Inflammatory macrophage treated with lipopolysaccharide for 4 hours (primary cell): ENCODE measurements at places on chromosomes 2 and 18.

- no peak for DNase-seq
Measured at GRCh38 chr2:236772220-236772837, 202.7 kb downstream of the ACKR3 start.

DNA sequence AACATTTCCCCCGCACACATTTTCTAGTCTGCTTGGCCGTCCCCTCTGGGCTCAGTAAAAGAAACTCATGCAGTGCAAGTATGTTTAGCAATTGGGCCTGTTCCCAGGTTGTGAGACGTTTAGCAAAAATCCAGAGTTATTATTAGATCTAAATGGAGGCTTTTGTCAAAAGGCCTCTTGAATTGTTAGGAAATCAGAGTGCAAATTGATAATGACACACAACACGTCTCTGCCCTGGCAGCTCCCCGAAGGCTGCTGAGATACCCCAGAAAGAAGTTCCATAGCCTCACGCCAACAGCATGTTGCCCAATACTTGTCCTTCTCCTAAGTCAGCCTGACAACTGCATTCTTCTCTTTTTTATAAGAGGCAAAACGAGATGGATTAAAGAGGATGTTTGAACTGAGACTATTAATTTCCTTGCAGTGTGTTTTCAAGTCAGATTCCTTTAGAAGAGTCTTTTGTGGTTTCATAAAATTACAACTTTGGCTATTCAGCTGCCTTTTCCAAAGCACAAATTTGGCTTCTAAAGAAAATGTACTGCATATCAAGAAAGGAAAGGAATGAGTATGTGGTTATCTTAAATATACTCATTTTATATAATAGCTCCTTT, 202.2 kb downstream of the TRIB2 start:
- no peak for DNase-seq

DNA sequence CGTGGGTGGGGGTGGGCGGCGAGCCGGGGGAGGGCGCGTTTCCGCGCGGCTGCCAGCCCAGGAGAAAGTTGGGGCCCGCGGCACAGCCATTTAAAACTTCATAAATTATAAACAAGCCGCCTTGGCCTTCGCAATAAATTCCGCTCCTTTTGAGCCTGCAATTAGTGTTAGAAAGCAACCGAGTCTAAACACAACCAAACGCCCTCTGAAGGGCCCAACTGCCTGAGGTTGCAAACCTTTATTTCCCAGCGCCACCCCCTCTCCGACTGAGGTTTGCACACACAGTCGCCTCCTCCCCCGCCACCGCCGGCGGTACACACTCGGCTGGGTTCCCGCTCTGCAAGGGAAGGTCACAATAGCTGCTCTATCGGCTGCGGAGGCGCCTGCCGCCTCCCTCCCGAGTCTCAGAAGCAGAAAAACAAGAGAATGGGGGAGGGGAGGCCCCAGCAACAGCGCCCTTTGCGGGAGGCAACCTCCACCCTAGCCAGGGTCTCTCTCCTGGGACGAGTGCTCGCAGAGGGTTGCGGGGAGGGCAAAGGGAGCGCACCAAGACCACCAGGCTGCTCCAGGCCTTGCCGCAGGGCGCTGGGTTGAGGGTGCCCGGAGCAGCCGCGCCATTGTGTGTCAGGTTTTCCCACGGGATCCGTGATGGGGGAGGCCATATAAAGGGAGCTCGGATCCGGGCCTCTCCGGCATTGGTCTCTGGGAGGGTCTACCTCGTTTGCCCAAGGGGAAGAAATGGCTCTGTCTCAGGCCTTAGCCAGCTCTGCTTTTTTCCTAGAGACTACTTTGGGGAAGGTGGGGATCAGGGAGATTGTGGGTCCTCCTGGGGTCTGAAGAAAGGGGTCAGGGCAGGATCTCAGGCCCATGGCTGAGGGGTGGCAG, 13.4 kb upstream of the HOXD1 start:
- DNase-seq, result no peak

DNA sequence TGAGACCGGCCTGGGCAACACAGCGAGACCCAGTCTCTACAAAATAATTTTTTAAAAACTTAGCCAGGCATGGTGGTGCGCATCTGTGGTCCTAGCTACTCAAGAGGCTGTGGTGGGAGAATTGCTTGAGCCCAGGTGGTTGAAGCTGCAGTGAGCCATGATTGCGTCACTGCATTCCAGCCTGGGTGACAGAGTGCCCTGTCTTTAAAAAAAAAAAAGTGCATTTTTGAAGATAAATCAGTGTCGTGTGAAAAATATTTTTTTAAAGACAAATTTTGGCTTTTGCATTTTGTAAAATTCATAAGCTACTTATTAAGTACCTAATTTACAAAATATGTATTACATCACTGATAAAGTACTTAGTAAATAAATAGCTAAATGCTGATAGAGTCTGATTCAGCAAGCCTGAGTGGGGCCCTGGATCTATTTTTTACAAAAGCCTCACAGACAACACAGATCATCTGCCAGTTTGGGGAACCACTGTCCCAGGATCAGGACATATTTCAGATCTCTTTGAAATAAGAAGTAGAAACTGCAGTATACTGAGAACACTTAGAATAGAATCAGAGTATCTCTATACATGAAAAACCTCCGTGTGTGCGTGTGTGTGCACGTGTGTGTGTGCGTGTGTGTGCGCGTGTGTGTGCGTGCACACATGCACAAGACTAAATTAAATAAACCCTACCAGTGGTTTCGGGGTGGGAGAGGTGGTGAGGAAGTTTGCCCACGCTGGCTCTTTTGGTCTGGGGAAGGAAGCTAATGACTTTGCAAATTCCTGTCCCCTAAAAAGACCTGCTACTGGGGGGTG, 61.6 kb downstream of the AAK1 start:
- peak; percentile 53 for DNase-seq

DNA sequence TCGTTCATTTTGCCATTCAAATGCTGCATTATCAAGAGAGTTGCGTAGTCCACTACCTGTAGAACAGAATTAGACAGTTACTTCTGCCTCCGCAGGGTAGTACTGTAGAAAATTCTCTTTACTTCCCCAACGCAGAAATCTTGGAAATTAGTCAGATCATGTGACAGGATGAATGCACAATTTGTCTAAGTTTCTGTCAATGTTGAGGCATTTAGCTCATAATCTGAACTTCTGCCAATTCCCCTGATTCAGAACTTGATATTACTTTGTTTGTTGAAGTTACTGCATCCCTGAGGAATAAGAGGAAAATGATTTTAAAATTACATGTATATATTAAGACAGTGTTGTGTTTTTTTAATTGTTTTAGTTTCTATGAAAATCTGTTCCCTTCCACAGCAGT, 83.4 kb downstream of the TTC27 start:
- DNase-seq, result peak; percentile 31

DNA sequence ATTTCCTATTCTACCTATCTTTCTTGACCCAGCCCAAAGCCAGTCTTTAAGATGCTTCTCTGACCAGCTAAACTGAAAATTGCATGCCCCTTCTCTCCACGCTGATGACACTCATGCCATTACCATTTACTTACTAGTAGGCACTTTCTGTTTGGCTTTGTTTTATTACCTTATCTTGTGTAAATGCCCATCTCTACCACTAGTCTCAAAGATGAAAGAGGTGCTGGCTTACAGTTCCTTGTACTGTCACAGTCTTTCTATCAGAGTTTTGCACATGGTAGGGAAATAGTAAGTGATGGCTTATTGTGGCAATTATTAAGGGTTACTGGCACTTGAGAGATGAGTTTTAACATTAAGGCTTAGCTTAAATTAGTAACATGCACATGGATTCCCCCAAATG, 352.1 kb downstream of the RBM43 start:
- DNase-seq, result no peak

DNA sequence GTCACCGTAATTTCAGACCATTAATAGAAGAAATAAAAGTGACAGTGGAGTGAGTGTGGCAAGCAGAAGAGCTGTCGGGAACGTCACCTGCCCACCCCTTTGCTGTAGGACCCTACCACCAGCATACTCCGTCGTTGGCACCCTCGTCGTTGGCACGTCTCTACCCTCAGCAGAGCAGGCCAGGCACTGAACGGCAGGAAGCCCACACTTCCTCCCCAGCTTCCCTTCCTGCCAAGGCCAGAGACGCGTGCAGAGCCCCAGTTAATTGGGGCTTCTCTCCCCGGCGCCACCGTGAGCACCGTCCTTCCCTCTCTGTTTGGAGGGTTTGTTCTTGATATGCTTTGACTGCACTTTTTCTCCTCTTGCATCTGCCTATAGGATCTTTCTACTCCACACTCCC, 27.0 kb upstream of the NFATC1 start:
- DNase-seq, result no peak

GRCh38 chr2:157696036-157696435, 67.4 kb upstream of the ACVR1C start:
- DNase-seq, result no peak

GRCh38 chr2:201781557-201782051, 871 bp upstream of the ALS2 start:
- DNase-seq, result peak; percentile 8

DNA sequence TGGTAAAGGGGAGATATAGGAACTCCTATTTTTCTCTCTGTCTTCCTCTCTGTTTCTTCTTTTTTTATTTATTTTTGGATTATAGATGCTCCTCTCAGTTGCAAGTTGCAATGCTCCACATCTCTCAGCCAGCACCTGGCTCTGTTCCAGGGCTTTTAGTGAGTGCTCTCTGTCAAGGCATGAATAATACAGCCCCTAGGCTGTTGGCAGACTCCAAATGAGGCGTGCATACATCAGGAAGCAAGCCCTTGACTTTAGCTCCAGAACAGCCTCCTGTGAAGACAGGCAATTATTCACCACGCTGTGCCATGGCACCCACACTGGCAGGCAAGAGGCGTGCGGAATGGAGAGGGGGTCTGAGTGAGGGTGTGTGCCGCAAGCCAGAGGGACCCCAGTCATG, 228.1 kb upstream of the PXDN start:
- DNase-seq, result no peak

GRCh38 chr18:58776084-58776483, 88.6 kb upstream of the ZNF532 start:
- no peak for DNase-seq

GRCh38 chr2:112035786-112036185, 19.3 kb upstream of the TMEM87B start:
- DNase-seq, result no peak

GRCh38 chr18:39600894-39601293, 2035.3 kb upstream of the CELF4 start:
- no peak for DNase-seq

- peak; percentile 2 for DNase-seq
Measured at GRCh38 chr2:219680958-219681693, 53.7 kb downstream of the SLC4A3 start.
